ENCODE measurements at places on chromosomes 6 and 20.

- no peak for DNase-seq
These were observed 627.2 kb downstream of the BCKDHB start for GRCh38 chr6:80733641-80734040.

- DNase-seq: no peak
These were observed 52.2 kb upstream of the TTPAL start for GRCh38 chr20:44423480-44423879.

DNA sequence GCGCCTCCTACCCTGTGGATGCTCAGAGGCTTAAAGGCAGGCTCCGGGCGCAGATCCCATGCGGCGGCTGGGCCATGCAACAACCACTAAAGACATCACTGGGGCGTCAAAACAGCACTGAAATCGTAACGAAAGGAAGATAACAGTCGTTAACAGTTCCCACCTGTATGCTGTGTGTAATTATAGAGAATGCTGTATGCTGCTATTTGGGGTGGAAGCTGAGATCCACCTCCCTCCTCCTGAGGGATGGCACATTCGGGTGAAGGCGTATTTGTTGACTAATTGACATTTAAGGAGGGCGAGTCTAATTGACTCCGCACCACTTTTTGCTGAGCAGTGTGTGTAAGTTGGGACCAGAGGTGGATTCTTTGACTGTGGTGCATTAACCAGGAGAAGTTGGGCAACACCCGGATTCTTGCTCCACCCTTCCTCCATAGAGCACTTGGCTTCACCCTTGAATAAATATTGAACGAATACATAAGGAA, 687 bp downstream of the SLC35A1 start:
- DNase-seq: peak; percentile 2

DNA sequence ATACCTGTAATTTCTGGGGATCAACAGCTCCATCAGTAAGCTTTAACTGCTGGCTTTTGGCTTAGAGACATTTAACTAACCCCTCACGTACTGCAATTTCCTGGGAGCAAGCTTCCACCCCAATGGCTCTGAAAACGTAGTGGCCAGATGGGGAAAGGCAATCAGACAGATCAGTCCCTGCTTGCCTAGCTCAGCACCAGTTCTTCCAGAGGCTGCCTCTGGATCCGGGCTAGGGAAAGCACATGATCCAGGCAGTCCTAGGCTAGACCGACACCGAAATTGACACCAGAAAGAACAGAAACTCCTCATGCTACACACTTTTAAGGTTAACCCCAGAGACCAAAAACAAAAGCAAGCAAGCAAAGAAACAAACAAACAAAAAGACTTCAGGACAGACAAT, 13.3 kb downstream of the PREP start:
- no peak for DNase-seq

GRCh38 chr6:71383901-71384489, 95.4 kb downstream of the OGFRL1 start:
- no peak for DNase-seq

DNA sequence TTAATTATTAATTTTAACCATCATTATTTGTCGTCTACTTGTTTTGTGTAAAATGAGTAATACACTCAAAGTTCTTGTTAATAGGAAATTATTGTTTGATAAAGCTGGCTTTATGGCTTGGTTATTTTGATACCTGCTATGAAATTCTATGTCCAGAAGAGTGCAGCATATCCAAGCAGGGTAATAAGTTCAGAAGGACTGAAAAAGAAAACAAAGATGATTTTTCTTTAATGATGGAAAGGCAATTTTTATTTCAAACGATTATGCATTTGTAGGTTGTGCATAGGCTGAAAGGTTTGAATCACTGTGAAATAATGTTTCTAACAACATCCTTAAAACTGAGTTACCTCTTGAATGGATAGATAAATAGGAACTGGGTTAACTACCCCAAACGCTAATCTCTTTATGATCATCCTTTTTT, 1.4 kb upstream of the MAN1A1 start:
- DNase-seq: no peak

DNA sequence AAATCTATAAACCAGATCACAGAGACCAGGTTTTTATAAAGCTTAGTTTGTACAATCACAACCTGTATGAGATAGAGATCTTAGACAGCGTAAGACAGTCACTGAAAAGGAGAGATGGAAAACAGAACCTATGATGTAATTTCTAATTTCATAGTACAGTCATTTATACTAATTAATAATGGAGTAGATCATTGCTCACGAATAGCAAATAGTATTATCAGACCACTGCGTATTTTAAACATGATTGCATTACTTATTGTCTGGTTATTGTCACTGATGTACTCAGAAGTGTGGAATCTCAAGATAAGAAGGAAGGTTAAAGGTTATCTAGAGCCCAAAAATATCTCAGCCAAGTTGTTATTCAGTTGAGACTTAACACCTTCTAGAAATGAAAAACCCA, 115.6 kb downstream of the KHDC1L start:
- no peak for DNase-seq

- no peak for DNase-seq
These were observed 107.5 kb upstream of the PRSS16 start for GRCh38 chr6:27139756-27140579.

DNA sequence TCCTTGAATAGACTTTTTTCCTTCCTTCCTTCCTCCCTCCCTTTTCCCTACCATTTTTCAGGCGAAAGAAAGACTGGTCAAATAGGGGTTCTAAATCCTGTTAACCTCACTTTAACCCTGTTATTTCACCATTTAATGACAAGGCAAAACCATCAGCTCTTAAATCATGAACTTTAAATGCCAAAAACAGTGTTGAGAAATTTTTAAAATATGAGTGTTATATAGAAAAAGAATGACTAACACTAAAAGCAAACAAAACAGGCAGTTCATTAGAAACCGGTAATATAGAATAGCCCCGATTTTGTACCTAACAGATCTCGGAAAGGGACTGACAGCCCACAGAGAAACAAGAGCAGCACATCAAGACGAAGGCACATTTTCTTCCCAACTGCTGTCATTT, 57.4 kb upstream of the CEP85L start:
- no peak for DNase-seq

DNA sequence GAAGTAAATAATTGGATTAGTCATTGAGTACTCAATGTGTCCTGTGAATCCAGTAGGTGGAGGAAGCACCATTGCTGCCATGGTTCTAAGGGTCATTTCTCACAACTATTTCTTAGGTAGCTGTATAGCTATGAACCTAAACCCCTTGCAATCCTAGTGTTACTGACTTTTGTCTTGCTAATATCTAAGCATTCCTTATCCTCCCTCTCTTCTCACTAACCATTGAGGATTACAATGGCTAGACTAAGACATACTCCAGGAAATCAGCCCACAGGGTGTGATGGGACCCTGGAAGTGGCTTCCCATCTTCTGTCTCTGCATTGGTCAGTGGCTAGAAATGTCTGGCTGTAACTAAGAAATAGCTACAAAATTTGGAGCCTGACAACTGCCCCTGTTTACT, 27.3 kb upstream of the FOXA2 start:
- DNase-seq: no peak

DNA sequence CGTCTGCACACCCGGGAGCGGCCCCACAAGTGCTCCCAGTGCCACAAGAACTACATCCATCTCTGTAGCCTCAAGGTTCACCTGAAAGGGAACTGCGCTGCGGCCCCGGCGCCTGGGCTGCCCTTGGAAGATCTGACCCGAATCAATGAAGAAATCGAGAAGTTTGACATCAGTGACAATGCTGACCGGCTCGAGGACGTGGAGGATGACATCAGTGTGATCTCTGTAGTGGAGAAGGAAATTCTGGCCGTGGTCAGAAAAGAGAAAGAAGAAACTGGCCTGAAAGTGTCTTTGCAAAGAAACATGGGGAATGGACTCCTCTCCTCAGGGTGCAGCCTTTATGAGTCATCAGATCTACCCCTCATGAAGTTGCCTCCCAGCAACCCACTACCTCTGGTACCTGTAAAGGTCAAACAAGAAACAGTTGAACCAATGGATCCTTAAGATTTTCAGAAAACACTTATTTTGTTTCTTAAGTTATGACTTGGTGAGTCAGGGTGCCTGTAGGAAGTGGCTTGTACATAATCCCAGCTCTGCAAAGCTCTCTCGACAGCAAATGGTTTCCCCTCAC, 21.0 kb downstream of the PRDM1 start:
- no peak for DNase-seq

GRCh38 chr6:117168296-117169063, 96.9 kb upstream of the VGLL2 start:
- no peak for DNase-seq

DNA sequence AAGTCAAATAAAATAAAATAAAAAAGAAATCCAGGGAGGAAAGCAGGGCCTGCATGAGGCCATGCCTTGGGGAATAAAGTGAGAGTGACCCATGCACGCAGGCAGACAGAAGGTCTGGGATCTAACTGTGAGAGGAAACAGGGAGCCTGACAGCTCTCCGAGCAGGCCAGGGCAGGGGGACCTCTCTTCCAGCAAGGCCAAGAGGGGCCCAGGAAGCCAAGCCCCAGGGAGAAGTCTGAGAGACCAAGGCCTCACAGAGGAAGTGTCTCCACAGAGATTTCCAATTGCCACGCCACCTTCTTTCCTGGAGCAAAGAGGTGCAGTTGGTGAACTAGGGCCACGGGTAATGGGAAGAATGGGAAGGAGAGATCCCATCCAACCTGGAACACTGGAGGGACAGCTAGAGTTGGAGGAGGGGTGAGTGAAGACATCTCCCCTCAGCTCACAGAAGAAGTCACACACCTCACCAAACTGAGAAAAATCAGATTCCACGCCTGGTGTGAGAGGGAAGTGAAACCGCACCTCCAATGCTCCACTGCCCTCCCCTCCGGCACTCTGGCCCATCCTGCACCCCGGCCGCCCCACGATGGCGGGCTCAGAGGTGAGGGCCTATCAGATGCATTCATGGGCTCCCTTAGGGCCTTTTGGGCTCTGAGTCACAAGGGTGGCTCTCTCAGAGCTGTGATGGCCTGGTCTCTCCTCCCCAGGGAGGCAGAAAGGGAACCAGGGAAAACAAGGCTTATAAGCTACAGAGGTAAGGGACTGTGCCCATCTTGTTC, 25.1 kb upstream of the TAF8 start:
- DNase-seq: no peak

GRCh38 chr20:2005359-2005758, 11.5 kb upstream of the PDYN start:
- DNase-seq: no peak

- no peak for DNase-seq
These were observed 84.3 kb downstream of the PFDN4 start for GRCh38 chr20:54292185-54292584.

GRCh38 chr20:33119725-33120720, 40.6 kb downstream of the BPIFB4 start:
- no peak for DNase-seq

Data from thoracic aorta (tissue), 2 donors.